GM12891 (cell line): ENCODE measurements at places on chromosomes 3 and 15.

GRCh38 chr3:36733162-36733696 lies 31.1 kb downstream of the DCLK3 start:
- no peak for DNase-seq

GRCh38 chr3:73536336-73536895 lies 88.3 kb downstream of the PDZRN3 start:
- DNase-seq, result no peak

DNA sequence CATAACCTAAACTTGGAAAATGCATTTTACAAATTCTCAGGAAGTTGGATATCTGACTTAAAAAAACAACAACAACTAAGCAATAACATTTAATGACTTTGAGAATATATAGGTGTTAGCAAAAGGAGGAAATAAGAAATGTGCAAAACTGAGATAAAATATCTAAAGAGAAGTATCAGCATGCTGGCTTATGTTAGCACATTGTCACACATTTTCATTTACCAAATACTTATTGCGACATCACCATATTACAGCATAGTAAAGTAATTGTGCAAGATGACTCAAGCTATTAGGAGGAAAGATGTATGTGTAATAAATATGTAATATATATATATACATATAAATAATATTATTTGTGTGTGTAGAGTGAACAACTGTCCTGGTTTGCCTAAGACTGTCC lies 9.2 kb downstream of the PTX3 start:
- DNase-seq, result no peak

- DNase-seq, result no peak
Observed at GRCh38 chr15:100520132-100520921, 8.4 kb downstream of the CERS3 start.

GRCh38 chr3:52472239-52473000 lies 17.0 kb downstream of the NISCH start:
- DNase-seq, result no peak

DNA sequence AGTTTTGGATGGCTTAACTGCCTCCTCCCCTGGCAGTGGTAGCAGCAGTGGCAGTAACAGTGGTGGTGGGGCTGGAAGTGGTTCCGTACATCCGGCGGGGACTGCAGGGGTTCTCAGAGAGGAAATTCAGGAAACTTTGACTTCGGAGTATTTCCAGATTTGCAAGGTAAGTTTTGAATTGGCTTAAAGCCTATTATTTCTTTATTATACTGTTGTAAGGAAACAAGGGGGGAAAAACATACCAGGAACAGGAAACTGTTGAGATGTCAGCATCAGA lies 1.5 kb downstream of the STXBP5L start:
- DNase-seq, result no peak

DNA sequence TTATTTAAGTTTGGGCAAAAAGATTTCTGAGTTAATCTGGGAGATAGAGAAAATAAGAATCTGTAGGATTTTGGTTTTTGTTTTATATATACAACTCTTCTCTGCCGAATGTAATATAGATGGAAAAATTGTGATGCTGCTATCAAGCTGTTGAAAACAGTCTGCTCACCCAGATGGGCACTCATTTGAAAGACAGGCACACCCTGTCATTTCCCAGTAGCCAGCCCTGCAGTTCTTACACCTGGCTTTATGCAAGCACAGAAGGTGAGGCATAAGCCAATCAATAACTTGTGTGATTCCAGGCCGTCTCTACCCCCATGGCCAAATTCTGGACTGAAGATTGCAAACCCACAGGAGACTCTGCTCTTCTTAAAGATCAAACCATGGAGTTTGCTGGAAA lies 27.1 kb upstream of the PTX3 start:
- DNase-seq, result no peak

GRCh38 chr3:6182476-6182875 lies 678.4 kb upstream of the GRM7 start:
- no peak for DNase-seq

- DNase-seq, result no peak
Observed at GRCh38 chr3:8900869-8901268, 62.4 kb downstream of the RAD18 start.

- DNase-seq, result no peak
Observed at GRCh38 chr15:74239051-74239705, 3.1 kb downstream of the CCDC33 start.

GRCh38 chr3:10813425-10813824 lies 2.6 kb upstream of the SLC6A11 start:
- no peak for DNase-seq

DNA sequence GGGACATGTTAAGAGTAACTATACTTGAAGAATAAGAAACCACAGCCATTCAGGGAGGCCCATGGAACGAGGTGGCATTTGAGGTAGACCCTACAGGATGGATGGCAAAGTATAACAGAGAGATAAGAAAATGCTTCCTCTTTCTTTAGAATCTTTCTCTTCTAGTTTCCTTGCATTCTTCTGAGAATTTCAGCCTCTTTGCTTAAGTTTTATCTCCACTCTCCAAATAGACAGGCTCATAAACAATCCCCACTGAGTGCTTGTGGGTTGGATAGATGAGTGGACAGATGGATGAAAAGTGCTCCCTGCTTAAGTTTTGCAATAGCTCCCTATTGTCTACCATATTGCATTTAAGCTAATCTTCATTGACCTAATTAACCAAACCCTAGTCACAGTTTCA lies 103.7 kb downstream of the MEX3B start:
- DNase-seq, result no peak

DNA sequence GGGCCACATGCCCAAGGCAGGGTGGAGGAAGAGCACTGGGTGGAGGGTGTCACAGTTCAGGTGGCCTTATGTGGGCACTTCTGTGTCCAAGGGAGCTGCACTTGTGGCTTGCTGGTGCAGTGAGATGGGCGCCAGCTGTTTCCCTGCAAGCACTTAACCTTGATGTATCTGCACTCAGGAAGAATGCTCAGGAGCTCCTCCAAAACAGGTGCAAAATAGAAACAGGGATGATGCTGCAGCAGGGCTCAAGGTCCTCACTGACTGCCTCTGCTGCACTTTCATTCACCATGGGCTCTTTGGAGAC lies 151.3 kb downstream of the CADPS start:
- no peak for DNase-seq

DNA sequence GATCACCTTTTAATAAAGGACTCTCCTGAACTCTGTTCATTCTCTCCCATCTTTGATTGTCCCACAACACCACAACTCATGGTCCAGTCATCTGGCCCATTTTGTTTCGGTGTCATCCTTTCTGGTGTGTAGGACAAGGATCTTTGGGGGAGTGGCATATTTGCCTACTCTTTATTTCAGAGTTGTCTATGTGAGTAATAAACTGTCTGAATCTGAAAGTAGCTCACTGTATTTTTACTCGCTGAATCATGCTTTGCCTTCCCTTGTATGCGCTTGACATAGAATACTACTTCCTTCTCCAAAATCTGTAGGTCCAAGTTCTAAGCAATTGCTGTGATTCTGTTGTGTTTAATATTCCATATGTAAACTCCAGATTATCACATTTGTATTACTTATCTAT lies 29.9 kb upstream of the NOX5 start:
- DNase-seq, result no peak

GRCh38 chr3:65030847-65031463 lies 343.2 kb upstream of the ADAMTS9 start:
- DNase-seq, result no peak

DNA sequence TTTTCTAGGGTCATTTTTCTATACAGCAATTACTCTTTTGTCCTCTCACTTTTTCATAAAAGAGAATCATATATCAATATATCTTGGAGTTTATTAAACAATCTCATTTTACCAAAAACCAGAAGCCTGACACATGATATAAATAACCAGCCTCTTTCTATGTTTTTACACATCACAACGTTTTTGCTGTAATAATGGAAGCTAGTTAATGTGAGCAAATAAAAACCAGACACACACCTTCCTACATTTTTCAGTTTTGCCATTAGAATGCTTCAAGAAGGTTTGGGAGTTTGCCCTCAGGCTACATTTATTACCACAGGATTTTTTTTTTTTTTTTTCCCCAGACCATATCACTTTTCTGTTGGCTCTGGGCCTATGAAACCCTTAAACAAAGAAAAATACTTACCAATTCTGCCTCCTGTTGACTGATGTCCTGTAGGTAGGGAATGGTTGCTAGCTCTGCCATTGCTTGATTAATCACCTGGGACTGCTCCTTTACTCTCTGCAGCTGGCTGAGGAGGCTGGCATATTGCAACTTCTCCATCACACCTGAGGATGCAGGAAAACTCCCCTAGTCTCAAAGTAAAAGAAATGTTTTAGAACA lies 165.5 kb downstream of the ECT2 start:
- no peak for DNase-seq

DNA sequence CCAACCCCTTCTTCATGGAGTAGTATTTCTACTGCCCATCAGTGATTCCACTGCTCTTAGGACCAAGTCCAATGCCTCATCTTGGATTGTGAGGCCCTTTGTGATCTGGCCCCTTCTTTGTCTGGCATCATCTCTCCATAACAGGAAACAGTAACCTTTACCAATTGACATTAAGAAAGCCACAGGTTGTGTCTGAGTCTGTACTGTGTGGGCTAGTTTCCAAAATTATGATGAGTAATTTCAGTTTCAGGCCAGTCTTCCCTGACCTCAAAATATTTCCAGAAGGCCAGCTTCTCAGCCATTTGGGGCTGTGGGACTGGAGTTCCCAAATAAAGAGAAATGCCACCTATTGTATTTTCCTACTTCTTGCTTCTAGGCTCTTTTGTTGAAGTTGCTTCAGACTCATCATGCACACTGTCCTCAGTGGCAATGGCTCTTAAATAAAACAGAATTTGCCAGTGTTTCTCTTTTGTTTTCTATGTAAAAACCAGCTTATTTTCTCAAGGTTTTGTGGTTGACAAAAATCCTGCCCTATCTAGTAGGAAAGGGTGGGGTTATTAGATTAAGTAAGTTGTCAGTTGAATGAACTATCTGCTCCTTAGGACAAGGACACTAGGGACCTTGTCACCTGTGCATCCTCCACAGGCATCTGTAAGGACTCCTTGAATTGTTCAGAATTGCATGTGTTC lies 47.0 kb upstream of the ACKR4 start:
- peak; percentile 15 for DNase-seq

GRCh38 chr3:188052169-188053035 lies 101.6 kb upstream of the LPP start:
- DNase-seq, result no peak

DNA sequence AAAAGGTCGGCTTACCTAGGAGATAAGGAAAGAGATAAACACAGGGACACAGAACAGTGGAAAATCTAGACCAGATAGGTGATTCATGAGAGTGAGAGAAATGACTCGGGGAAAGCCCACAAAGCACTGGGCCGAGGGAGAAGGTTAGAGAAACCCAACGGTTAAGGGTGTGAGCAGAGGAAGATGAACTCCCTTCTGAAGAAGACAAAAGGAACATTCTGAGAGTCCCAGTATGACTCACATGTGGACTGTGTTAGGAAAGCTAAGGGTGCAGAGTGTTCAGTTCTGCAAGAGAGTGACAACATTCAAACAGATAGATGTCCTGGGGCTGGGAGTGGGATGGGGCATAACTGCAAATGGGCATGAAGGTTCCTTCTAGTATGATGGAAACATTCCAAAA lies 83.0 kb downstream of the CNTN3 start:
- no peak for DNase-seq

GRCh38 chr3:131807822-131808221 lies 227.0 kb downstream of the CPNE4 start:
- DNase-seq, result no peak

DNA sequence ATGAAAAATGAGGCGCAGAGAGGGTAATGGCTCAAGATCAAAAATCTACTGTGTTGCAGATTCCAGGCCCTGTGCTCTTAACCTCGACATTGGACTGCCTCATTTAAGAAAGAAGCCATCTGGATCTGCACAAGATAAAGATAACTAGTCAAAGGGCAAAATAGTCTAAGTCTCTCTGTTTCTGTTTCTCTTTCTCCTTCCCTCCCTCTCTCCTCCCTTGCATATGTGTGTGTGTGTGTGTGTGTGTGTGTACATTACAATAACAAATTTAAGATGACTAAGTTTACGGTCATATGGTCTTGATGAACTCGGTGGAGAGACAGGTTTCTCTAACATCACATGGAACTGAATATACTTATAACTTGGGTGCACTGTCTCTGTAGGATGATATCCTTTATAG lies 69.2 kb downstream of the MEIS2 start:
- DNase-seq, result no peak

GRCh38 chr3:182235504-182235903 lies 523.8 kb downstream of the SOX2 start:
- no peak for DNase-seq

GRCh38 chr3:12323237-12323636 lies 34.4 kb downstream of the PPARG start:
- DNase-seq, result no peak

GRCh38 chr15:27137127-27137526 lies 166.1 kb downstream of the GABRG3 start:
- DNase-seq, result no peak

GRCh38 chr15:94235646-94236045 lies 4.3 kb downstream of the MCTP2 start:
- no peak for DNase-seq

GRCh38 chr3:42601896-42602581 lies 1.6 kb downstream of the NKTR start:
- DNase-seq, result no peak

- DNase-seq, result no peak
Observed at GRCh38 chr15:71219101-71219500, 103.8 kb downstream of the THSD4 start.

GRCh38 chr3:49930168-49930690 lies 618 bp upstream of the MON1A start:
- no peak for DNase-seq

DNA sequence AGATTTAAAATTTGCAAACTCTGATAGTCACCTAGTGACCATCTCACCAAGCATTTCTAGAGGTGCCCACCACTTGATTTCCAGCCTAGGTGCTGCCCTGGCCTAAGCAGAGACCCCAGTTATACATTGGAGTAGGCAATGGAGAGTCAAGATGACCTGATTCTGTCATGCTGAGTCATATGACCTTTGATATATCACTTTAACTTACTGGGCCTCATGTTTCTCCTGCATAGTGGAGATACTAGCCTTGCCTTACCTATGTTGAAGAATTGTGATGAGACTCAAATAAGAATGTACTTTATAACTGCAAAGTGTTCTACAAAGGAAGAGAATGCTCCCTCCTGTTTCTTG lies 75.5 kb upstream of the XCR1 start:
- no peak for DNase-seq

DNA sequence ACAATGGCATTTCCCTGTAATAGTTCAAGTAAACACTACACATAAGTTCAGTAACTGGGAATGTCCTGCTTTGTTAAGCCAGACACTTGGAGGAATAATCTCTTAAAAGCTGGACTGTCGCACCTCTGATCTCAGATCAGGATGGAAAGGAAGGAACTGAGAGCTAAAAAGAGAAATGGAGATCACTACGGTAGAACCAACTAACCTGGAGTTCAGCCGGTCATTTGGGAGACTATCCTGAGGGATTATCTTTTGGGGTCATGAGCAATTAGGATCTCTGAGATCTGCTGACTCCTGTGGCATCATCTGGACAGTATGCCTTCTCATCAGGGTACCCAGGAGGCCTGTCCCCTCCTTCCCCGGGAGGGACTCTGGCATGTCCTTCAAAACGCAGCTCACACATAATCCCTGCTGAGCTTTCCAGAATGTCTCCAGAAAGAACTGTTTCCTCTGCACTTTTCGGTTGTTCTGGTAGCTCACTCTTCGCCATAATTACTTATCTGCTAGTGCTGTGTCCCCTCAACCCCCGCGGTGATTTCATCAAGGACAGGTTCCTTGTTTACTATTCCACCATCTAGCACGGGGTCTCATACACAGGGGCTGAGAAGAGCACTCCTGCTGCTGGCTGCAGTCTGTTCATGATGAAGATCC lies 115.6 kb downstream of the SENP2 start:
- no peak for DNase-seq

- no peak for DNase-seq
Observed at GRCh38 chr3:197713477-197713822, 23.3 kb downstream of the RUBCN start.
